Spleen (tissue), 13 donors: ENCODE measurements at places on chromosomes 7 and 10. TPM values are rescaled to one million over a fixed set of nuclear protein-coding genes. Genes with fewer than 3 reads are reported as not detected.

- no peak for DNase-seq
- peaks cover 6% of the 10 kb centered on the region for H3K36me3 ChIP-seq
- H3K4me3 ChIP-seq, result no peak overlapping the region
- H3K27me3 ChIP-seq, result no peaks in the 10 kb centered on the region
Observed at GRCh38 chr7:127961786-127962453, 69.3 kb downstream of the LRRC4 start.

Gene PGAM2
- 1.6 TPM for polyA plus RNA-seq

Gene CAMK2B
- polyA plus RNA-seq, result 0.57 TPM

DNA sequence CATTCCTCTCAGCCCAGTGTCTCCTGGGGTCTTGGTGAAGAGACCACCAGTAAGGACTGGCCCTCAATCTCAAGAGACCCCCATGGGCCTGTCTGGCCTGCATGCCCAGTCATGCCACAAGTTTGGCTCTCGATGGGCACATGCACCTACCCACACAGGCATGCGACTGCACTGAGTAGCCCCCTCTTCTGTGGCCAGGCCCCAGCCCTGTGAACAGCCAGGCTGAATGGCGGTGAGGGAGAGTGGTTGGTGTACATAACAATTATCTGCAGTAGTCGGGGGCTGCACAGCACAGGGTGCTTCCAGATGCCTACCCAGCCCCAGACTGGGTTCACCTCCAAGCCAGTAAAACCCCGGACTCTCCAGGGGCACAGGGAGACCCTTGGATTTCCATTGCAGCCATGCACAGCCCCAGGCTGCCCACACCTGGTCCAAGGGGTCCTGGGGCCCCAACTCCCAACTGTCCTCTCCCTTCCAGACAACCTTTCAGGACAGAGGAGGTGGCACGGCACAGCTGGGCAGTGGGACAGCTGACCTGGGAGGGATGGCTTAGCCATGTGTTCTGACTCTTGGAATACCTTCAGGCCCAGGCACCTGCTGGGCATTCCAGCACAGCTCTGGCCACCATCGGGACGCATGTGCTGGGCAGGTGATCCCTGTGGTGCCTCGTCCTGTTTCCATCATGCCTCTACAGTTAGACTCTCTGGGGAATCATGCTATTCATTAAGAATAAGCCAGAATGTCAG is 21.0 kb upstream of the CSGALNACT2 start:
- DNase-seq, result peak; percentile 70
- no peak overlapping the region for H3K27ac ChIP-seq
- no peak overlapping the region for H3K4me3 ChIP-seq

Gene PAPOLB
- polyA plus RNA-seq, result not detected

DNA sequence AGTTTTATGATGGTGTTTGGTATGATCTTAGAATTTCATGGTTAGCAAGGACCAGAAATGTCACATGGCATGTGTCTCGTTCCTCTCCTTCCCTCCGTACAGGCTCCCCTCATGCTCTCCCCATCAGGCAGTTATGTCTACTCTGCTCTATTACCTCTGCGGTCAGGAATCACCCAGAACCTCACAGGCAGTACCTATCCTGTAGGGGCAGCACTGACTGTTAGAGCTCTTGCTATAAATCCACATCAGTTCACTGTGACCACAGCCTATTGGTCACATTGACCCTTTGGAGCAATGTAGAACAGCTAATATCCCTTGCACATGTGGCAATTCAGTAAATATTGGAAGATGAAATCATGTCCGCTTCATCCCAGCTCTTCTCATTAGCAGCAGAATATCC is 151.8 kb downstream of the WNT2 start:
- H3K4me3 ChIP-seq, result no peak overlapping the region
- H3K27me3 ChIP-seq, result no peaks in the 10 kb centered on the region
- H3K36me3 ChIP-seq, result no peaks in the 10 kb centered on the region
- H3K4me1 ChIP-seq, result no peaks in the 10 kb centered on the region

DNA sequence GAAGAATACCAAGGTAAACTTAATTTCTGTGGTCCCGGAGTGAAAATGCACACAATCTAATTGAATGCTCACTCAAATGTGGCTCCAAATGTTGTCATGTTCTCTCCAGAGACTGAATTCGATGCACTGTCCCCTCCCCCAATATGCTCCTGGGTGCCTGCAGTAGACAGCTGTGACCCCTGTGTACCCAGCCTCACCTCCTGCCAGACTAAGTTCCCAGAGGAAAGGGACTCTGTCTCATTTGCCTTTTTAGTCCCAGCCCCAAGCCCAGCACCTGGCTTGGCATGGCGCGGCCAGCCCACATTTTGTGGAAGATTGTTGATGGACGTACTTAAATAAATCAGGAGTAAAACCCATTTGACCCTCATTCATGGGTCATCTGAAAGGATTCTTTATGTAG is 21.8 kb upstream of the FIGNL1 start:
- H3K27me3 ChIP-seq, result no peaks in the 10 kb centered on the region
- no peak overlapping the region for H3K27ac ChIP-seq
- H3K4me1 ChIP-seq, result peaks cover 20% of the 10 kb centered on the region
- DNase-seq, result no peak
- H3K36me3 ChIP-seq, result no peaks in the 10 kb centered on the region
- no peak overlapping the region for H3K4me3 ChIP-seq

Gene RPP38
- 22.3 TPM for polyA plus RNA-seq

- no peaks in the 10 kb centered on the region for H3K4me1 ChIP-seq
- no peak for DNase-seq
- no peaks in the 10 kb centered on the region for H3K36me3 ChIP-seq
- no peak overlapping the region for H3K4me3 ChIP-seq
Observed at GRCh38 chr10:108069096-108069495, 904.6 kb upstream of the SORCS1 start.

Gene JCAD
- polyA plus RNA-seq, result 0.26 TPM

Gene HOXA6
- polyA plus RNA-seq, result 0.26 TPM

Gene GPR146
- polyA plus RNA-seq, result 3.9 TPM

DNA sequence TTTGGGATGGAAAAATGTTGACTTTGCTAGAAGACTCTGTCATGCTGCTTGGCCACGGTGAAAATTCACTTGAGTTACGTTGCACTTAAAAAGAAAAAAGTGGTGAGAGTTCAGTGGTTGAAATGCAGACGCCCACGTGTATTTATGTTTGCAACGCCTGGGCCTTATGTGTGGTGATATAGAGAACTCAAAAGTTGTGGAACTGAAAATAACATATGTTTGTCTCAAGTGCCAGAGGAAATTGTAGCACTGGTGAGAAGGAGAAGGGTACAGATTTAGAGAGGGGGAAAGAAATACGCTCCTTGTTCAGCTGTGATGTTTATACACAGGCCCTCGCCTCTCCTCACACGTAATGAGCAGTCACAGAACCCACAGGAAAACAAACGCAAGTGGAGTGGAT is 73.6 kb downstream of the EMX2 start:
- no peak overlapping the region for H3K27ac ChIP-seq
- H3K36me3 ChIP-seq, result no peaks in the 10 kb centered on the region
- DNase-seq, result no peak
- H3K4me1 ChIP-seq, result no peaks in the 10 kb centered on the region
- no peak overlapping the region for H3K4me3 ChIP-seq
- peaks cover 26% of the 10 kb centered on the region for H3K27me3 ChIP-seq

DNA sequence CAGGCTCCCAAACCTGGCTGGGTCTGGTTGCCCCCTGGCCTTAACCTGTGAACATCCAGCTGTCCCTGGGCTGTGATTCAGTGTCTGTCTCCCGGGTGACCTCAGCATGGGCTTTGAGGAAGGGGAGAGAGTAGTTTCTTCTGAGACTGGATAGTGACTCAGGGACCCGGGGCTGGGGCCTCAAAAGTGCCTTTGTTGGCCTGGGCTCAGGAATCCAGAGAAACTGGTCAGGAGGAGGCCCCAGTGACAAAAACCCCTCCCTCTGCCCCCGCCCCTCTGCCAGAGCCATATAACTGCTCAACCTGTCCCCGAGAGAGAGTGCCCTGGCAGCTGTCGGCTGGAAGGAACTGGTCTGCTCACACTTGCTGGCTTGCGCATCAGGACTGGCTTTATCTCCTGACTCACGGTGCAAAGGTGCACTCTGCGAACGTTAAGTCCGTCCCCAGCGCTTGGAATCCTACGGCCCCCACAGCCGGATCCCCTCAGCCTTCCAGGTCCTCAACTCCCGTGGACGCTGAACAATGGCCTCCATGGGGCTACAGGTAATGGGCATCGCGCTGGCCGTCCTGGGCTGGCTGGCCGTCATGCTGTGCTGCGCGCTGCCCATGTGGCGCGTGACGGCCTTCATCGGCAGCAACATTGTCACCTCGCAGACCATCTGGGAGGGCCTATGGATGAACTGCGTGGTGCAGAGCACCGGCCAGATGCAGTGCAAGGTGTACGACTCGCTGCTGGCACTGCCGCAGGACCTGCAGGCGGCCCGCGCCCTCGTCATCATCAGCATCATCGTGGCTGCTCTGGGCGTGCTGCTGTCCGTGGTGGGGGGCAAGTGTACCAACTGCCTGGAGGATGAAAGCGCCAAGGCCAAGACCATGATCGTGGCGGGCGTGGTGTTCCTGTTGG is at the start of gene CLDN4:
Gene CLDN4 (plus strand): TSS at position 316 of the 903 bp plus-strand sequence. CDS start 206 bp downstream, at position 522.
- no peak within 1 kb of the TSS for H3K4me3 ChIP-seq
- no peak within 1 kb of the TSS for H3K27ac ChIP-seq
- DNase-seq, result no peak
- H3K36me3 ChIP-seq, result no peaks in the 10 kb centered on the region

DNA sequence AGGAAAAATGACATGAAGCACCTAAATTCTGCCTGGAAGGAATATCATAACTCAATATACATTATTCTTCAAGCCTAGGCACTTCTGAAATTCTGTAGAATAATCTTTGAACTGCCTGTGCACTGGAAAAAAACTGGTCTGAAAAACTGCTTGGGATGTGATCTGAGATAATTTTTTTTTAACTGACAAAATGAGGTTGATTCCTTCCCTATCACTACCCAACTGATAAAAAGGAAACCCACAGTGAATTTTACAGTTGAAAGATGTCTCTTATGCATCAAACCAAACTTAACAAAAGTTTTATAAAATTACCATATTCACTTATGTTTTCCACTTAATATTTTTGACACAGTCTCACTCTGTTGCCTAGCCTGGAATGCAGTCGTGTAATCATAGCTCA is 67.2 kb upstream of the FAM133B start:
- DNase-seq, result no peak
- H3K27ac ChIP-seq, result no peak overlapping the region
- no peaks in the 10 kb centered on the region for H3K27me3 ChIP-seq
- no peaks in the 10 kb centered on the region for H3K4me1 ChIP-seq

DNA sequence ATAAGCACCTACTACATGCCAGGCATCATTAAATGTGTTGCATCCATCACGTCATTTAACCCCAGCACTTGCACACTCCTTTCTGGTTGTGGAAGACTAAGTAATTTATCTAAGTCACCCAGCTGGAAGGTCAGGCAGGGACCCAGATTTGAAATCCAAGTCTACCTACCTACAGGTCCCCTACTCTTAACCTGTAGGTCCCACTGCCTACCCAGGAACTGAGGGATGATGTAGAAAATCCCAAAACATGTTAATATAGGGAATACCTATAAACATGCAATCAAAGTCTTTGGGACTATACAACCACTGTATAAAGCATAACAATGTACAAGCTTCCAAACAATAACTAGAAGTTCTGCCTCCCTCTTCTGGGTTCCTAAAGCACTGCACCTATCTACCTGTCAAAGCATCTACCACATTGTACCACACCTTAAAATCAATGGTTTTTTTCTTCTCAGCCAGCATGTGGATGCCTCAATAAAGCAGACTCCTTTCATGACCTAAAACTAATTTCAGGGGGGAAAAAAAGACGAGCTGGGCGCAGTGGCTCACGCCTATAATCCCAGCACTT is 5.6 kb downstream of the IL6 start:
- H3K4me3 ChIP-seq, result no peak overlapping the region
- H3K4me1 ChIP-seq, result peaks cover 8% of the 10 kb centered on the region
- no peak for DNase-seq
- no peak overlapping the region for H3K27ac ChIP-seq
- no peaks in the 10 kb centered on the region for H3K27me3 ChIP-seq
- no peaks in the 10 kb centered on the region for H3K36me3 ChIP-seq

Gene OPALIN
- polyA plus RNA-seq, result not detected

Gene SPDYE5
- polyA plus RNA-seq, result not detected

Gene CALHM1
- polyA plus RNA-seq, result not detected

GRCh38 chr7:47565640-47566250 is 16.2 kb downstream of the TNS3 start:
- no peak overlapping the region for H3K4me3 ChIP-seq
- H3K27me3 ChIP-seq, result no peaks in the 10 kb centered on the region
- peaks cover 59% of the 10 kb centered on the region for H3K4me1 ChIP-seq
- H3K36me3 ChIP-seq, result no peaks in the 10 kb centered on the region
- peak; percentile 49 for DNase-seq

Gene CAV2
- 51.6 TPM for polyA plus RNA-seq

DNA sequence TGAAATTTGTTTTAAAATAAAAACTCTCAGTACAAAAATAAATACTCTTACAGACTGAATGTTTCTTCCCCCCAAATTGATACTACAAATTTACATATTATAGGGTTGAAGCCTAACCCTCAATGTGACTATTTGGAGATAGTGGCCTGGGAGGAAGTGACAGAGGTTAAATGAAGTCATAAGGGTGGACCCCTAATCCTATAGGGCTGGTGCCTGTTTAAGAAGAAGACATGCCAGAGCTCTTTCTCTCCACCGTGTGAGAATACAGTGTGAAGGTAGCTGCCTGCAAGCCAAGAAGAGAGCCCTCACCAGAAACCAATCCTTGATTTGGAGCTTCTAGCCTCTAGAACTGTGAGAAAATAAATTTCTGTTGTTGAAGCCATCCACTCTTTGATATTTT is 67.6 kb downstream of the MCU start:
- H3K4me1 ChIP-seq, result no peaks in the 10 kb centered on the region
- H3K36me3 ChIP-seq, result no peaks in the 10 kb centered on the region
- no peaks in the 10 kb centered on the region for H3K27me3 ChIP-seq
- no peak overlapping the region for H3K27ac ChIP-seq
- DNase-seq, result no peak

GRCh38 chr10:44939691-44940401 is 19.8 kb upstream of the RASSF4 start:
- DNase-seq, result no peak
- peaks cover 18% of the 10 kb centered on the region for H3K4me1 ChIP-seq
- no peaks in the 10 kb centered on the region for H3K36me3 ChIP-seq
- H3K27ac ChIP-seq, result no peak overlapping the region
- H3K27me3 ChIP-seq, result no peaks in the 10 kb centered on the region

DNA sequence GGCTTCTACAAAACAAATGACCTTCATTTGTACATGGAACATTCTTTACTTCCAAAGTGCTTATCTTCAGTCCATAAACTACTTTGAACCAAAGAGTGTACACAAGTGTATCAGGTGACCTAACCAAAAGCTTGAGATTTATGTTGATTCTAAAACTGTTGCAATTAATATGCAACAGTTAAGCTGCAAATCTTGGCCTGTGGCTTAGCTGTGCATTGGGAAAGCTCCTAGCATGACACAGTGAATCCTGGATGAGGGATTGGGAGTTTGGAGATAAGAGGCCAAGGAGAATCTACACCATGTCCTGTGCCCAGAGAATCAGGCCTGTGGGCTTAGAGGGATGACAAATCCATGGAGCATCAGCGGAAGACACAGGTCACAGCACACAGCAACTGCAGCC is 105.2 kb upstream of the GSDME start:
- no peak for DNase-seq
- H3K4me3 ChIP-seq, result no peak overlapping the region
- no peak overlapping the region for H3K27ac ChIP-seq

GRCh38 chr7:28145931-28146330 is 34.7 kb downstream of the JAZF1 start:
- peaks cover 27% of the 10 kb centered on the region for H3K4me1 ChIP-seq
- no peaks in the 10 kb centered on the region for H3K27me3 ChIP-seq
- no peak for DNase-seq
- H3K36me3 ChIP-seq, result no peaks in the 10 kb centered on the region
- H3K27ac ChIP-seq, result no peak overlapping the region
